Heart right ventricle (tissue), 16 donors: ENCODE measurements at places on chromosomes 2 and 18. TPM values are rescaled to one million over a fixed set of nuclear protein-coding genes. Genes with fewer than 3 reads are reported as not detected.
A peak's percentile ranks its signal among the peaks of the same experiment; 100 is the strongest.

GRCh38 chr18:36592282-36592681 lies 236.5 kb downstream of the TPGS2 start:
- DNase-seq = no peak

DNA sequence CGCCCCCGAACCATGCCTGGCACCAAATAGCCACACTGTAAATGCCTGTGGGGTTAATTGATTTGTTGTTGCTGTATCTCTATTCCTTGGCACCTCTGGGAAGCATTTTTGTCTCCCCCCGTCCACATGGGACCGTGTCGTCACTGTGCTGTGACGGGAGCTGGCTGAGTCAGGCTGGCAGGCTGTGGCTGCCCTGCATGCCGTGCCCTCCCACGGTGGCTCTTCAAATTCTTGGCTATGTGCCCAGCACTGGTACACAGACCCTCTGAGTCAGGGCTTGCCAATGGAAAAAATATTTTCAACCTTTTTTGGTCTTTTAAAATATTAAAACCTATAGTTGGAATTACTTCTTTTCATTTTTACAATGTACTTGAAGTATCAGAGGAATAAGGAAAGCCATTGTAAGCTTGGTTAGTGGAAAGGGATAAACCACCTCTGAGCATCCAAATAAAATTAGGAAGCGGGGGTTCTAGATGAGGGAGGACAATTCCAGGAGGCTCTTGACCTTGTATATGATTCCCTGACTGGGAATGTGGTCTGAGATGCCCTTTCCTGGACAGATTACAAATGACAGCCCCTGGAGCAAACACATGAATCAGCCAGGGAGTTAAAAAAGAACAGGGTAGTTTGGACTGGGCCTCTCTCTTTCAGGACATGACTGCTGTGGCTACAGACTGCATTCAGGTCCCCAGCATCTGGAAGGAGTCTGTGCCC lies 59.4 kb downstream of the DGKD start:
- DNase-seq = peak; percentile 70

DNA sequence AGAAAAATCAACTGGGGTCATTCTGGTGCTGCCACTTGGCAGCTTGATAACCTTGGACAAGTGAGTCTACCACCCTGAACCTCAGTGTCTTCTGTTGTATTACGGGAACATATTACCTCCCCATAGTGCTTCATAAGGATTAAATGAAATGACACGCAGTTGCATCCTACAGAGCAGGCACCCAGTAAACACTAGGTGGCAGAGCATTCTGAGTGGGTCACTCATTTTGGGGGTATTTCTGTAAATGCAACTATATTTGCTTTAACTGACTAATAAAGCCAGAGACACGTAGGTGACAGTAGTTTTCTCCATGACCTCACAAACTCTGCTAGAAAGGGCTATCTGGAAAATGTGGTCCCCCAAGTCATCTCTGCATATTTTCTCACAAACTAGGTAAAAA lies 4.7 kb downstream of the CD226 start:
- no peak for DNase-seq

DNA sequence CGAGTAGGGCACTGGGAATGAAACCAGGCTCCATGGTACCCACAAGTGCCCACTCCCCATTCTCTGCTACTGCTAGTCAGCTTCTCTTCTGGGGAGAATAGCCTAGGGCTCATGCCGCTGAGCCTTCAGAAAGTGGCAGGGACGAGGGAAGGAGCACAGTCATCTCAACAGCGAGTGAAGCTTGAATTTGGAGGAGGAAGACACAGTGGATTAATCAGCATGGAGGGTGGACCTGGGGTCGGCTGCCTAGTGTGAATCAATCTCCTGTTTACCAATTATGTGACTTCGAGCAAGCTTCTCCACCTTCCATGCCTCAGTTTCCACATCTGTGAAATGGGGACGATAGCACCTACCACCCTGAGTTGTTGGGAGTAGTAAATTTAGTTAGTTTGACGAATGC lies 157.0 kb downstream of the SEPTIN10 start:
- no peak for DNase-seq

GRCh38 chr2:37829202-37829601 lies 95.9 kb upstream of the RMDN2 start:
- no peak for DNase-seq

GRCh38 chr2:144519934-144520731 lies at the start of gene ZEB2:
TSS of gene ZEB2 (minus strand) at chr2:144520119. CDS start at chr2:144517350, 2,769 bp downstream.
- DNase-seq = peak; percentile 72

GRCh38 chr2:230520061-230520874 lies 104.3 kb downstream of the SP100 start:
- DNase-seq = no peak

DNA sequence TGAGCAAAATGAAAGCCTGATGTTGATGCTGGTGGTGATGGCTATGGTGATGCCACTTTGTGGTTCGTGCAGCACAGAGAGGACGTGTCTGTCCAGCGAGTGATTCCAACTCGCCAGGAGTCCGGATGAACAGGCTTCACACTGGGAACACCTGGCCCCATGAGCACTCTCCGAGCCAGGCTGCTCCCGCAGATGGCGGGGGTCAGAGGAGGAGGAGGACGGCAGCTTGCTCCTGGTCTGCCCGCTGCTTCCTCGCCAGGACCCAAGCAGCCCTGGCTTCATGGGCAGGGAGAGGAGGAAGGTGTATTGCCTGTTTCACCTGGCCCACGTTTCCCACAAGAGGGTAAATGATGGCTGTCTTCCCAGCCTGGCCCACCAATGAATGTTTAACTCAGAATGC lies 121.6 kb downstream of the MTCL1 start:
- no peak for DNase-seq

DNA sequence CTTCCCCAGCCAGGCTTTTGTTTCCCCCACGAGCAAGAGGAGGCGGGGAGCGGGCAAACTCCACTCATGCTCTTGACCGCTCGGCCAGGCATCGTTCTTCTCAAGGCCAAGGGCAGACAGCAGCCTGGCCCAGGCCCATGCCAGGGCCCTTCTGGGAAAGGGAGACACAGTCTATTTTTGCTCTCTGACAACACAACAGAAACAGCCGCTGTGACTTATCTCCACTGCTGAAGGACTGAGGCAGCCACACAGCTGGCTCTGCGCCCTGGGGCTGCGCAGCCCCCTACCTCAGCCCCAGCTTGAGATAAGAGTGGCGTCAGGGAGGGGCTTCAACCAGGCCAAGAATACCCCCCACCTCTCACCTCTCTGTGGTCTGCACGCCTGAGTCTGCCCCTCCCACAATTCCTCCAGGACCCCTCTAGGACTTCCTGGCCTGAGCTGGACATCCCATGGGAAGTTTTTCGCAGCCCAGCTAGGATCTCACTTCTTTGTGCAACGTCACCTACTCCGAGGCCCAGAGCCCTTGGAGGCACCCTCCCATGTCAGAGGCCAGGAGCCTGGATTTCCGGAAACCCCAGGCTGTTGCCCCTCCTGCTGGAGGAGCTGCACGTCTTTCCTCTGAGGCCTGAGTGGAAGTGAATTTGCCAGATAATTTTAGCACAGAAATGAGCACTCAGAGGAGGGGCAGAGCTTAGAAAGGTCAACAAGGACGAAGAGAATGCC lies 118.9 kb upstream of the OTOS start:
- peak; percentile 78 for DNase-seq

- no peak for DNase-seq
Observed at GRCh38 chr2:46254474-46254873, 42.7 kb upstream of the EPAS1 start.

GRCh38 chr2:43003702-43004101 lies 211.3 kb upstream of the HAAO start:
- DNase-seq = no peak

Gene DIPK1C
- total RNA-seq = 12.8 TPM

Gene LINC00305
- total RNA-seq = not detected

Gene OSR1
- 1.9 TPM for total RNA-seq

Gene LTBP1
- 143 TPM for total RNA-seq

Gene SERPINB11
- not detected for total RNA-seq

Gene MAP3K20
- total RNA-seq = 490 TPM

Gene BMP10
- total RNA-seq = not detected
